Cortex of kidney (tissue), 1 donor: ENCODE measurements at places on chromosomes 1 and 21.

DNA sequence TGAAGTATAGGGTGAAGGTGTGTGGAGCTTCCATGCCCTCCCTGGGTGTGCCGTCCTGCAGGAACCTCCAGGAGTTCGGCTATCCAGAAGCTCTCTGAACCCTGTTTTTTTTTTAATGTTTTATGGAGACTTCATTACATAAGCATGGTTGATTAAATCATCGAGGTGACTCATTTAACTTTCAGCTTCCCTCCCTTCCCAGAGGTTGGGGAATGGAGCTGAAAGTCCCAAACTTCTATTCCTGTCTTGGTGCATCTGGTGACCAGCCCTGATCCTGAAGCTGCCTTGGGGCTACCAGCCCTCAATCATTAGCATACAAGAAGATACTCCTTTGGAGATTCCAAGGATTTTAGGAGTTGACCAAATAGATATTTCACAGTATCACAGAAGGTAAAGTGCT lies 9.5 kb downstream of the RRP15 start:
- DNase-seq, result no peak

DNA sequence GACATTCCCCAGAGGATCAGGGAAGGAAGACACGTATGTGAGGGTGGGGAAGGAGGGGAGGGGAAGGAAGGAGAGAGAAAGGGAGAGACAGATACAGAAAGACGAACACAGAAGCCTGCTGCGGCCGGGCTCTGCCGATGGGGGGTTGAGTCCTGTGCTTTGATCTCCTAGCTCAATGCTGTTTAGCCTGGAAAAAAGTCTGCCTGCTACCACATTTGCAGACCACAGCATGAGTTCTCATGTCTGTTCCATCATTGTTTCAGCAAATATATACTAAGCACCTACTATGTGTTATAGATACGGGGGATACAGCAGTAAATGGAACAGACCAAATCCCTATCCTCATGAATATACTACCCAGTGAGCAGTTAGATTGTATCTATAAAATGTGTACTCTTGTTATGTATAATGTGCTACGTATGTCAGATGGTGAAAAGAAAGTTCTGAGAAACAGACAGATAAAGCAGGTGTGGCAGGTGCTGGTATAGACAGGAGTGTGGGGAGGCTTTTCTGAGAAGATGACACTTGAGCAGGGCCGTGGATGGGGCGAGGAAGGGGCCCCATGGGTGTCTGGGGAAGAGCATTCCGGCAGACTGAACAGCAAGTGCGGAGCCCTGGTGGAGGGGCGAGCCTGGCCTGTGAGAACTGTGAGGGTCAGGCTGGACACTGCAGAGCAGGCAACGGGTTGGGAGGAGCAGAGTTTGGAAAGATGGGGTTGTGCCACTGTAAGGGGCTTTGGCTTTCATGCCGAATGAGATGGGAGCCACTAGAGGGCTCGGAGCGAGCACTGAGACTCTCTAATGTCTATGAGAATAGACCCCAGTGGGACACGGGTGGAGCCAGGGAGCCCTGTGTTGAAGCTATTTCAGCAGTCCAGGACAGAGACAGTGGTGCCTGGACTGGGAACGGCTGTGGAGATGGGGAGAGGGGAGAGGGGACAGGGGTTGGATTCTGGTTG lies 34.1 kb downstream of the KIAA1614 start:
- DNase-seq, result no peak

DNA sequence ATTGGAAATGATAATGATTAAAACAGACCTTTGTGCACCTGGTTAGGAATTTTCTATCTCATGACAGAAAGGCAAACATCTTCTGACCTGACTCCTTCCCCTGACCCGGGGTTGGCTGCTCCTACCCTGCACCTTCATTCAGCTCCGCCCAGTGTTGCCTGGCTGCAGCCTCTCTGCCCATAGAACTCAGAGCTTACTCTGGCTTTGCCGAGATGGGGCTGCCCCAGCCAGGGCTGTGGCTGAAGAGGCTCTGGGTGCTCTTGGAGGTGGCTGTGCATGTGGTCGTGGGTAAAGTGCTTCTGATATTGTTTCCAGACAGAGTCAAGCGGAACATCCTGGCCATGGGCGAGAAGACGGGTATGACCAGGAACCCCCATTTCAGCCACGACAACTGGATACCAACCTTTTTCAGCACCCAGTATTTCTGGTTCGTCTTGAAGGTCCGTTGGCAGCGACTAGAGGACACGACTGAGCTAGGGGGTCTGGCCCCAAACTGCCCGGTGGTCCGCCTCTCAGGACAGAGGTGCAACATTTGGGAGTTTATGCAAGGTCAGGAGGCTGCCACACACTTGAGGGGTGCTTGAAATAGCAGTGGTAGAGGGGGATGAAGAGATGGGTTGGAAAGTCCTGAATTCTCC lies at the start of gene DIO1:
Gene DIO1 (plus strand): TSS at position 189 of the 638 bp plus-strand sequence. CDS start 24 bp downstream, at position 213.
- DNase-seq, result no peak

- no peak for DNase-seq
Observed at GRCh38 chr1:112711670-112712069, 3.5 kb downstream of the PPM1J start.

DNA sequence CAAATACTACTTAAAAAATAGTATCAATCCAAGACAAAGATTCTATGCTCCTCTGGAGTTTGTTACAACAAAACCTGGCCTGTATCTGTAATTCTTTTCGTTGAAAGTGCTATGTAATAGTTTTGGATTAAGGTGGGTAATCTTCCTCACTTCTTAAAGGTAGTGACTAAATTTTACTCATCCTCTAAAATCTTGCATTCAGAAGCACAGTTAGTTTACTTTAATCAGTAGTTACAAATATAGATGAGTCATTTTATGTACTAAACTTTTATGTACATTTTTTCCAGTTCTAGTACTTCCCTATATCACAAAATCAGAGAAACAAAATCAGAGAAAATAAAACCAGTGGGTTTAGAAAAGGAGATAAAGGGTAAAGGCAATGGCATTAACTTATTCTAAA lies 51.3 kb downstream of the ZNHIT6 start:
- no peak for DNase-seq

DNA sequence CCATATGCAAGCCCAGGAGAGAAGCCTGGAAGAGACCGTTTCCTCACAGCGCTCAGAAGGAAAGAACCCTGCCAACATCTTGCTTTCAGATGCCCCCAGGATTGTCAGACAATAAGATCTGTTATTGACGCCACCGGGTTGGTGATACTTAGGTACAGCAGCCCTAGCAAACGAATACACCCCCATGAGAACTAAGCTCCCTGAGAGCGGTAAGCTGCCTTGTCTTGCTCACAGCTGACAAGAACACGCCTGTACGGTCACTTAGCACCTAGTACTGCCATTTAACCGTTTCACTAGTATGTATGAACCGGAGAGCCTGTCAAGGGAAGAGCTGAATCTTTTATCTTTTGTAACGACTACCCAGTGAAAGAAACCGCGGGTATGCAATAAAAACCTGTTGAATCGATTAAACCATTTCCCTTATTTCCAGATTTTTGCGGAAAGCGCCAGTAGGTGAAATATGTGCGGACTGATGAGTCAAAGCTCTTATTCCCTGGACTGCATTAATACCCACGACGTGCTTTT lies 619 bp upstream of the ZBTB8B start:
- no peak for DNase-seq

- no peak for DNase-seq
Observed at GRCh38 chr1:119506941-119507340, at the start of gene HSD3B1. TSS of gene HSD3B1 (plus strand) at chr1:119507210. CDS start at chr1:119507477, 267 bp downstream.

DNA sequence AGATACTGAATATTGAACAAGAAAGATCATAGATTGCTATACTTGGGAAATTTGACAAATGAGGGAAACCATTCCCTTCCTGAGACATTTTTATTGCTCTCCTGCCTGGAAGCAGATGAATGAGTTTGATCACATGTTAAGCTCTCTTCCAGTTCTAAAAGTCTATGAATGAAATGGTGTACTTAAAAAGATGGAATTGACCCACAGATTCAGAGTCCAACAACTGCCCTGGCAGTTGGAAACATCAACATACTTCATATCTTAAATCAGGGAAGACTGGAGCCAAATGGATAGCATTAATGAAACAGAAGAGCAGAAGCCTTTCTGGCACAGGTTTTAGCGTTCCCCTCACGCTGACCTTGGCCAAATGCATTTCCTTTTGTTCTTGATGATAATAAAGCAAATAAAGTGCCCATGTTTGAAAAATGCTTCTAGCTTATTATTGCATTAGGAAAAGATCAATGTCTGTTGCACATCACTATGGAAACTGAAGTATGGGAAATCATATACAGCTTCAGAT lies 142.6 kb downstream of the ESRRG start:
- DNase-seq, result no peak

DNA sequence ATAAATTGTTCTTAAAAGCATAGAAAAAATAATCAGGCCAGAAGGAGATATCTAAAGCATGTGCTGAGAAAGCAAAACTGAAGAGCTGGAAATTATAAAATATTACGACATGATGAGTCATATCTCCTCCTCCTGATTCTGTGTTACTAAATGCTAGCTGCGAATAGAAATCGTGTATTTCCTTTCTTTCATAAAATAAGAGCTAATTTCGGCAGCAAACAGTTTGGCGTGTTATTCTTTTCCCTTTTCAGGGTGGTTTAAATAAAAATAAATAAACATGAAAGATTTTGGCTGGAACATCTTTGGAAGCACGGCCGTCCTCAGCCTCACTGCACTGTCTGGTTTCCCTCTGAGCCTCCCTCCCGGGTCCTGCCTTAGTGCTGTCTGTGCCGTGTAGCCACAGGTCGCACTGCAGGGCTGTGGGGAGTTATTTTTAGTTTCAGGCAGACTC lies 56.0 kb downstream of the ADARB1 start:
- no peak for DNase-seq

DNA sequence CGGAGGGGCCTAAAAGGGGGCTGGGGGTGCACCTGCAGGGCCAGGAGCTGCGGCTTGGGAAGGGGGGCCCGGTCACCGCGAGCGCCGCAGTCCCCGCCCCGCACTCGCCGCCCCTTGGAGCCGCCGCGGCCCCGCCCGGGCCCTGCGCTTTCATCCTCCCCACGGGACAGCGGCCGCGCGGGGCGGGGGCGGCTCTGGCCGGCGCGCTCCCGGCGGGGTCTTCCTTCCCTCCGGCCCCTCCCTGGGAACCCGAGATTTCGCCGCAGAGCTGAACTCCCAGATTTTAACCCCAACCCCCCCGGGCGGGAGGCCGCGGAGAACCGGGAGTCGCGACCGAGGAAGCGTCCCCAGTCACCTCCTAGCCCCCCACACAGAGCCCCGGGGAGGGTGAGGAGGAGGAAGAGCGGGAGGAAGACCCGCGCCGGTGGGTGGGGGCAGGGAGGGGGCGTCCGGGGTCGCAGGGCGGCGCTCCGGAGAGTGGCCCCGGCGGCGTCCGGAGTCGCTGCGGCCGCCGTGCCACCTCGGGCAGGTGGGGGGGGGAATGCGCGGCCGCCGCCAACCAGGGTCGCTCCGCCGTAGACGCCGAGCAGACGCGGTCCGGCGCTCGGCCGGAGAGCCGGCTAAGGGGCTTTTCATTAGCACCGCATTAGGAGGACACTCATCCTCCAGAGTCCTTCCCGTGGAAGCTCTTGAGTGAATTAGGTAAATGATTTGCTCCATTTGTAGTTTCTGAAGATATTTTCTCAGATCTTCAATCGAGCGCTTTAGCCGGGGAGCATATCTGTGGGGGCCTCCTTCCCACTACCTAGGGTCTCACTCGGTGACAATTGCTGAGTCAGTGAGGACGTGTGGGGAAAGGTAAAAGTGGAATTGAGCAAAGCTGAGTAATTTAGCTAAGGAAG lies 31.6 kb upstream of the NFIA start:
- no peak for DNase-seq

- no peak for DNase-seq
Observed at GRCh38 chr1:11054666-11055065, 5.2 kb downstream of the SRM start.

DNA sequence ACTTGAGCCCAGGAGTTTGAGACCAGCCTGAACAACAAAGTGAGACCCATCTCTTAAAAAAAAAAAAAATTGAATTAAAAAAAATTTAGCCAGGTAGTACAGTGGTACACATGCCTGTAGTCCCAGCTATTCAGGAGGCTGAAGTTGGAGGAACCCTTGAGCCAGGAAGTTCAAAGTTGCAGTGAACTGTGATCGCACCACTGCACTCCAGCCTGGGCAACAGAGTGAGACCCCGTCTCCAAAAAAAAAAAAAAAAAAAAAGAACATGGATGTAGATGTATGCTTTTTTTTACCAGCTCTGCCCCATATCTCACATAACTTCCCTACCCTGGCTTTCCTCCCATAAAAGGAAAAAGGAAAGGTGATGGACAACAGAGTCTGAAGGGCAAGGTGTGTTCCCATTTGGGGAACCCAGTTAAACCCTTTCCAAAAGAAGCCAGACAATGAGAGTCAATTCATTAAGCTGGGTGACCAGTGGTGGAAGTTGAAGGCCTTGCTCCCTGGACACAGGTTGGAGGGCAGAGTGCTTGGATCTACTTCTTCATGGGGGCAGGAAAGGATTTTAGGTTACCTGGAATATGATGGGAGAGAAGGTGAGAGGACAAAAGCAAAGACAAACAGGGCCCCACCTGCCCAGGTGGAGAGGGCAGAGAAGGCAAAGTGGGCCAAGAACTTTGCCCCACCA lies 2.9 kb downstream of the KRTCAP2 start:
- no peak for DNase-seq

GRCh38 chr1:51305371-51305823 lies 25.0 kb downstream of the TTC39A start:
- DNase-seq, result no peak

DNA sequence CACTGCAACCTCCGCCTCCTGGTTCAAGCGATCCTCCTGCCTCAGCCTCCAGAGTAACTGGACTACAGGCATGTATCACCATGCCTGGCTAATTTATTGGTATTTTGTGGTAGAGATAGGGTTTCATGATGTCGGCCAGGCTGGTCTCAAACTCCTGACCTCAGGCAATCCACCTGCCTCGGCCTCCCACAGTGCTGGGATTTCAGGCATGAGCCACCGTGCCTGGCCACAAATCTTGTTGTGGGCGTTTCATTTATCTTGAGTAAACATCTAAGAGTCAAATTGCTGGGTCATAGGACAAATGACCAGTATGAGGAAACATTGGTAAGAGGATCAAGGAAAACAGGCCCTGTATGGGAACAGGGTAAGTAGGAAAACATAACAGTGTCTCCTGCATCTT lies 17.9 kb downstream of the TMEM200B start:
- DNase-seq, result no peak

- no peak for DNase-seq
Observed at GRCh38 chr1:221981461-221981860, 239.6 kb upstream of the DUSP10 start.

DNA sequence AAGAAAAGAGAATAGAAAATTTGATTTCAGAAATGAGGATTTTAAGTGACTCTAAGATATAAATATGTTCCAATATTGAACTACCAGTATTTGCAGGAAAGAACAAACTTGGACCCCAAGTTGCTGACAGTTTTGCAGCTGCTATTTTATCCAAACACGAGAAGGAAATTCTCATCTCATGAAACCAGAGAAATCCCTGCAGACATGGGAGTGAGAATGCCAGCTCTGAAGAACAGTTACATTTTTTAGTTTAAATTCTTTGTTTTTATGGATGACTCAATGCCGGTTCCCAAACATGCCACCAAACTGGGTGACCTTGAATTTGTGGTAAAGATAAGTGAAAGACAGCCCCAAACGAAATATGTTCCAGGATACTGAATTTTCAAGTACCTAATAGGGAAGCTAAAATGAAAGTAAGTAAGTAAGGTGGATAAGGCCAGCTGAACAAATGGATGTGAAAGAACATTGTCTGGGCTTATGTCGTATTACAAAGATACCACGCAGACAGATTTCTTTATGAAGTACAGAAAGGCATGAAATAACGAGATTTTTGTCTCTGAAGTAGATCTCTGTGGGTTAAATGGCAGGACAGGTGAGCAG lies 19.9 kb downstream of the TLR5 start:
- DNase-seq, result no peak
